ENCODE measurements at places on chromosomes 1 and 21. TPM values are rescaled to one million over a fixed set of nuclear protein-coding genes. Genes with fewer than 3 reads are reported as not detected.

The A3GALT2 gene
- not detected for total RNA-seq

The DIRAS3 gene
- 1.6 TPM for total RNA-seq

The TIAM1 gene
- total RNA-seq: 24.5 TPM

The KRTAP19-3 gene
- total RNA-seq: not detected

The SLC30A10 gene
- 1.0 TPM for total RNA-seq

The LRIF1 gene
- total RNA-seq: 3.7 TPM

The SLC44A3 gene
- 2.6 TPM for total RNA-seq

The RAB29 gene
- 4.7 TPM for total RNA-seq

The LAMC2 gene
- 0.52 TPM for total RNA-seq

The RBM34 gene
- total RNA-seq: 24.5 TPM

The BRINP3 gene
- 3.7 TPM for total RNA-seq

The CITED4 gene
- 1.6 TPM for total RNA-seq

The TAS1R1 gene
- total RNA-seq: 5.7 TPM

The ITPKB gene
- total RNA-seq: 18.8 TPM

The CD1E gene
- total RNA-seq: 0.52 TPM

The MIXL1 gene
- not detected for total RNA-seq

The DMBX1 gene
- total RNA-seq: not detected

The CDC20 gene
- total RNA-seq: 6.8 TPM

The CCT8 gene
- 176 TPM for total RNA-seq

The LCK gene
- total RNA-seq: 2.1 TPM

The XPR1 gene
- 13.0 TPM for total RNA-seq

The COL24A1 gene
- total RNA-seq: 3.7 TPM

The SLC9C2 gene
- under 0.01 TPM for total RNA-seq

The GBP4 gene
- 3.7 TPM for total RNA-seq

The PLCH2 gene
- total RNA-seq: under 0.01 TPM

The SLAMF8 gene
- total RNA-seq: 1.6 TPM

The RGS7 gene
- total RNA-seq: not detected

The KPRP gene
- not detected for total RNA-seq

The BSND gene
- total RNA-seq: not detected

Data from skeletal muscle tissue (tissue), 5 donors.